ENCODE measurements at places on chromosomes 7 and 10.

DNA sequence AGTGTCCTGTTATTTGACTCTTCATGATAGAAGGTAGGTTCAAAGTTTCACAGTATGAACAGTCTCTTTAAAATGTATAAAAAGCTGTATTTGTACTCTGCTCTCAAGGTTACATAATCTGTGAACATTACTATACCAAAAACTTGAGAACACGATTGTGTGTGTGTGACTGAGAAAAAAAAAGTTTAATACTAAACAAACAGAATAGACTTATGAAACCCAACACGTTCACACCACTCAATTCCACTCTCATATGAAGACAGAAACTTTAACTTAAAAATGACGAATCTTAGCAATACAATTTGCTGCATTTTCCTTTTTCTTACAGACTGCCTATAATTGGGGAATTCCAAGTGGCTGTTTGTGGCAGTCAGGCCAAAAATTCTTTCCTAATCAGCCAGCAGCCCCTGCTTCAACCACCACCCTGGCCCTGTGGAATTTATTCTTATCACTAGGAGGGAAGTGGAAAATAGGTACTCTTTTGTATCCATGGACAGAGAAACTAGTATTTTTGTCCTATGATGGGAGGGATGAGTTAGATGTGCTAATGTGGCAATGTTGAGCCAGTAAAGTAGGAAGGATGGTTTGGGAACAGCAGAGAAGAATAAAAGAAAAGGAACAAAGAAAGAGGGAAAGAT lies 42.8 kb downstream of the MINDY3 start:
- DNase-seq, result peak; percentile 43

DNA sequence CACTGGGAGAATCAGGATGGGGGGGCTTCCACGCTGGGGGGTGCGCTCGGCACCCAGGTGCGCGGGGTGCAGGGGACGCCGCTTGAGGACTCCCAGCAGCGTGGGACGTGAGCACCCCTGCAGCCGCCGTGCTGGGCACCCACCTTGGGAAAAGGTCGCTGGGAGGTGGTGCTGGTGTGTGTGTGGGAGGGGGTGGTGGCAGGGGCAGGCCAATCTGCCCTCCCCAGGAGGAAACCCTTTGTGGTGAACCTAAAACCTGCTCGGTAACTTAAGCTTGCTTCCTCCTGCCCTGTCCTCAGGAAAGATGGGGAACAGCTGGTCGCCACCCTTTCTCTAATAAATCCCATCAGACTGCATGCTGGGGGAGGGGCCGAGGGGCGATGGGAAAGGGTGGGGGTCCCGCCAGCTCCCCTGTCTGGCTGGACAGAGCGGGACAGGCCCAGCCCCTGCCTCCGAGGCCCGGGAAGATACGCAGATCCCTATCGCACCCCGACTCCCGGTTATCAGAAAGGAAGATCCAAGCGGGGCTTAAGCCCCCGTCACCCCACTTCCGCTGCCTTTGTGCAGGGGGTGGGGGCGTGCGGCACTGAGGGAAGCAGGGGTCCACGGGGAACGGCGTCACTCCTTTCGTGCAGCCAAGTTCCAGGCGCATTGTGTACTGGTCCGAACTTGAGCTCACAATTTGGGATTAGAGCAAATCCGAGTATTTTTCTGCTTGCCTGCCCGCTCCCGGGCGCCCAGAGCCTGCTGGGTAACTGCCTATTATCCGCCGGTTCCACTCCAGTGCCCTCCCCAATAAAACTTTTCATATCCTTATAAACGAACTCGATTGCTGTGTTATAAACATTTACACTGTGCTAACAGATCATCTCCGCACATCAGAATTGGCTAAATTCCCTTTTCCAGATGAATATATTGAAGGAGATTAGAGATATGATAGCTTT lies 64.6 kb downstream of the UNCX start:
- DNase-seq, result no peak

DNA sequence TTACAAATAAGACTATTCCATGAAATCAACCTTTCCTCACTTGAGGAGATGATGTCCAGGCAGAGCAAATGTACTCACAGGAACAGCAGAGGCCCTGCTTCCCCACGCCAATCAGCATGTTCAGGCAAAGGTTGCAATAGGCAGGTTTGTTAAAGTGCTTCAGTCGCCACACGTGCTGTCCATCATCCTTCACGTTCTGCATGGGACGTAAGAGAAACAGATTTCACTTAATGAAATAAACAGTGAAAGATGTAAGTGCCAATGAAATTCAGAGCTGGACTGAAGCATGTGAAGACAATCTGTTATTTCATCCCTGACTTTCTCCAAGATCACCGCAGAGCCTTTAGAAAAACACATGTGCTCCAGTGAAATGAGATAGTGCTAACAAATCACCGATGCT lies 217.4 kb downstream of the DGKB start:
- no peak for DNase-seq

DNA sequence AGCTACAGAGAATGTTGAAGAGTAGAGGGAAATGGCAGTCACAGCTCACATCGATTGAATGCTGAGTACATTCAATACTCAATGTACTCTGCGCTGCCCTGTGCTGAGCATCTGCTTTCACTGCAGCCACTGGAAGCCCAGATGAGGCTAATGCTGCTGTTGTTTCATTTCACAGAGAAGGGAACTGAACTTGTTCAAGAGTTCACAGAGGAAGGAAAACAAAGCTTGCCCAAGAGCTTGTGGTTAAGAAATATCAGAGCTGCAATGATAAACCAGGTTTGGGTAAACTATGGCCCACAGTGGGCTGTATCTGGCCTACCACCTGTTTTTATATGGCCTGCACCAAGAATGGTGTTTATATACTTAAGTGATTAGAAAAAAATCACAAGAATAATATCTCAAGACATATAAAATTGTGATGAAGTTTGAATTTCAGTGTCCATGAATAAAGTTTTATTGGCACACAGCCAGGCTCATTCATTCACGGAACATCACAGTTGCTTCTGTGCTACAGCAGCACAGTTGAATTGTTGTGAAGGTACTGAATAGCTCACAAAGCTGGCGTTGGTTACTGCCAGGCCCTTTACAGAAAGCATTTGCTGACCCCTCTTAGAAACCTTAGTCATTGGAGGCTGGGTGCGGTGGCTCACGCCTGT lies 64.1 kb downstream of the CFAP58 start:
- DNase-seq, result peak; percentile 83

DNA sequence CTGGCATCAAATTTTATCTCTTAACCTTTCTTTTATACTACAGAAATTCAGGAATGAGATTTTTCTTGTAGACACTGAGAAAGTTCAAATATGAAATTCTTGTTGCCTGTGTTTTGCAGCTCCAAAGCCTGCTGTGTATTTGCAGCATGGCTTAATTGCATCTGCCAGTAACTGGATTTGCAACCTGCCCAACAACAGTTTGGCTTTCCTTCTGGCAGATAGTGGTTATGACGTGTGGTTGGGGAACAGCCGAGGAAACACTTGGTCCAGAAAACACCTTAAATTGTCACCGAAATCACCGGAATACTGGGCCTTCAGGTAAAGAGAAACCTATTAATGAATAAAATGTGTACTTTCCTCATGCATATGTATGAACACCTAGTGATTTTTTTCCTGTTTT lies 24.8 kb downstream of the LIPK start:
- DNase-seq, result no peak

GRCh38 chr10:104824380-104825006 lies 183.4 kb downstream of the SORCS3 start:
- peak; percentile 27 for DNase-seq

- no peak for DNase-seq
These were observed 44.0 kb downstream of the PWWP2B start for GRCh38 chr10:132440791-132441565.

GRCh38 chr10:103804871-103805270 lies 50.5 kb downstream of the SH3PXD2A start:
- DNase-seq, result no peak

Data from choroid plexus epithelial cell (primary cell).